ENCODE measurements at places on chromosomes 2 and 18.

DNA sequence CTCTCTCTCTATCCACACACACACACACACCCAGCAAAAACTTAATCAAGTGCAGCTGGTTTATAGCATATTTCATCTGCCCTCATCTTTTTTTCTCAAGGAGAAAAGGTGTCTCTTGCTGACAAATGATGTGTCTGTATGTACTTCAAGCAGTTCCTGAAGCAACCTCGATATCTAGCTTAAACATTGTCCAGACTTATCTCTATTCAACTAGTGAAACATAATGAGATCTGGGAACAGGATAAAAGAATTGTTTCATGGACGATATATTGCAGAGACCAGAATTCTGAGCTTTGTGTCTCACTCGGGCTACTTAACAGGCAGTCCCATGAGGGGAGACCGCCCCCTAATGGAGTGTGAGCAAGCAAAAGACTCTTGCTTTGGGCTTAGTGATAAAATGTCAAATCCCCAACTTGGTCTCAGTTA is 929.2 kb upstream of the SOX11 start:
- DNase-seq, result peak; percentile 7

GRCh38 chr18:59488899-59489298 is 129.8 kb upstream of the LMAN1 start:
- DNase-seq, result no peak

DNA sequence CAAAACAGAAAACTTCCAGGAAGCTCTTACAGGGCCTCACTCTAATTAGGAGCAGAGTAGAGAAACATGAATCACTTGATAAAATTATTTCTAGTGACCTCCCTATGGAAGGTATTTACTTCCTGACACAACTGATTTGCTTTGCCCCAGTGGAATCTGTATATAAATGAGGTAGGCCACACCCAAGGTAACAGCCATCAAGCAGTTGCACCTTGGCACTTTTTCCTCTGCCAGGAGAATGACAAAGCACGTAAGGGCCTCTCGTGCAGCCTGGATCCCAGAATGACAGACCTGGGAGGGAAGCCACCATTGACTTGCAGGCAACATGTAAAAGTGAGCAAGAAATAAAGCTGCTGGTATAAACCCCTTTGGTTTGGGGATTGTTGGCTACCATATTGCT is 620.0 kb upstream of the SLC39A10 start:
- no peak for DNase-seq

GRCh38 chr2:206443735-206444527 is 599 bp downstream of the ADAM23 start:
- peak; percentile 69 for DNase-seq

DNA sequence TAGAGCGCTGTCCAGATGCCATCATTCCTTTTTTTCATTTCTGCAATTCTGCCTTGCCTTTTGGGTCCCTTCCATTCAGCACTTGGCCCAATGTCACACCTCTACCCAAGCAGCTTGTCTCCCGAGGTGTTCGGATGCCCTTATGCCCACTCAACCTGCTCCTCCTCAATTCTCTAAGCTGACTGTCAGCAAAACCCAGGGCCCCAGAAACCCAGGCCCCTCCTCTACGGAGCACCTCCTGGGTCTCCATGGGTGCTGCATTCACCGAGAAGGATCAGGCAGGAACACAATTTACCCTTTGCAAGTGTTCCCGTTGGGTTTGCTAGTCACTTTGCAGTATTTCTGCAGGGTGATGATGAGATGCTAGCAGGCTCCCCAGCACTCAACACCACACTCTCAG is 86.7 kb upstream of the RAB6C start:
- no peak for DNase-seq

DNA sequence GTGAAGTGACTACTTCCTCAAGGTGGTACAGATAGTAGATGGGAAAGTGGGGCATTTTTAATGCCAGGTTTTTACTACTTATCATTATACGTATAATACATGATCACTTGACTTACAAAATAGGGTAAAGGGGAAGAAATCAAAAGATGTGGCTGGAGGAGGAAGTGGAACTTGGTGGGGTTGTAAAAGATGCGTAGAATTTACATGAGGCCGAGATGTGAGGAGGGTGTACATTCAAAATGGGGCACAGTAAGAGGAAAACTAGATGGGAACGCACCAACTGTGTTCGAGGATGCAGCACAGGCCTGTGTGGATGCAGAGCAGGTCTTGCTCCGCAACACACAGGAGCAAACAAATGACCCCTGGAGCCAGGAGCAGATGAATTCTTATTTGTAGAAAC is 403.3 kb downstream of the TXNL1 start:
- DNase-seq, result no peak

DNA sequence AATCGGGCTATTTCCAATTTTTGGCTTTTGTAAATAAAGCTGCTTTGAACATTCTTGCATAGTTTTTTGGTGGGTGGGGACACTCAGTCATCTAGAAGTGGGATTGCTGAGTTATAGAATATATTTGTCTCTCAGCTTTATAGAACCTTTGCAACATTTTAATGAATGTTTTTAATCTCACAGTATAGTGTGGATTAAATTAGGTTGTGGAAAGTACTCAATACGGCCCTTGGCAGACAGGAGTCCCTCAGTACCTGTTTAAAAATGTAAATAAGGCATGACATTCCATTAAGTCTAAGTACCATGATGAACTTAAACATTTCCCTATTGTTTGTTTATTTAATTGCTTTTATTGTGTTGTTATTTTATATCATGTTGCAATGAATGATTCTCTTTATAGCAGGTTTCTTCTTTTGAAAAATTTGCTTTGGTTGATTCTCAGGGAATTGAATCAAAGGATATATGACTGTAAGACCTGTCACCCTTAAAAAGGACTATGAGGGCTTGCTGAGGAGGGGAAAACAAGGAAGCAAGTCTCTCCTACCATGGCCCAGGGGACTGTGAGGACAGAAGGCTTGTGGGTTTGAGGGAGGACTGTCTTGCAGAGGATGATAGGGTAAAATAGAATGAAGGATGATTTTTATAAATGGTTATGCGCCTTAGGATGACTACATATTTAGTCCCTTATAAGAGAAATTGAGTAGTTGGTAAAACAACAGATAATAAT is 165.1 kb downstream of the RPIA start:
- no peak for DNase-seq

DNA sequence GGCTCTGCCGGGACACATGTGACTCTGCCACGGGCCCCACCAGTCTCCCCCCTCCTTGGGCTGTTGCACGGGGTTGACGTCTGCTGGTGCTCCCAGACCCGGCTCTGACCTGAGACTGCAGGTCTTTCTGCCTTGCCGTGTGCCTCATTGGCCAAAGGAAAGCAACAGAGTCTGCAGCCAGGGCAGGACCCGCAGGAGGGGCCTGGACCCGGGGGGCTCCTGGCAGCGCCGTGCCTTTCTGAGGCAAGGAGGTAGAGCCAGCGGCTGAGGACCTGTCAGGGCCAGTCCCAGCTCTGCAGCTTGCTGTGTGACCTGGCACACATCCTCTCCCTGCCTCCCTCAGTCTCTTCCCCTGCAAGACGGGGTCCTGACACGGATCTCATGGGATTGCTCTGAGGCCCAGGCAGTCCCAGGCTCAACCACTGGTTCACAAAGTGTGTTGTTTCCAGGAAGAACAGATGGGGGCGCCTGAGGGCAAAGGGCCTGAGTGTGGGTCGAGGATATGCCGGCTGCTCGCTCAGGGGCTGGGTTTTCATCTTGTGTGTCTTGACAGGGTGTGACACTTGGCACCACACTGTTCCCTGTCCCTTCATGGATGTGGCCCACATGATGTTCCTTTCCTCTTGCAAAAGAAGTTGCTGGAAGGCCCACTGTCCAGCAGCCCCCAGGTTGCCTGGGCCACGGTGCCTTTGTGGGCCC is 9.0 kb downstream of the CAPN10 start:
- peak; percentile 57 for DNase-seq

DNA sequence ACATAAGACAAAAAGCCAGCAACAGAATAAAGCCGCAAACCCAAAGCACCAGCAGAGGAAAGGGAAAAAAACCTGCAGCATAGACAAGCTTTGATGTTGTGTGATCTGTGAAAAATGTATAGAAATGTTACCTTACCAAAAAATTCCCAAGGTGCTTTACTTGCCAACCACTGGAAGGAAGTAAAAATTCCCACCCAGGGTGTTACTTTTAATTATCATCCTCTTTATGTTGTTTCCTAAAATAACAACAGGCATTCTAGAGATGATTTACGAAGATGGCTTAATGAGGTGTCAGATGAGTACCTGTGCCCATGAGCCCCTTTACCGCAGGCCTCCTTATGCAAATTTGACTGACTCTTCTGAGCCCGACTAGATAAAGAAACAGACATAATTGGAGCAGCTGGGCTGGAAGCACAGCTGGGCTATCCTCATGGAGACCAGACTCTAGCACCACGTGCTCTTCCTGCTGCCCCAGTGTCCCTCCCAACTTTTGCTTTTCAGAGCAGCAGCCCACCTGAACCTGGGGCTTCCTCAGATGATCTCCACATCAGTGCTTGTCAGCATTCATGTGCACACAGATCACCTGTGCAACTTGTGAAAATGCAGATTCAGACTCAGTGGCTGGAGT is 41.5 kb downstream of the SRSF7 start:
- no peak for DNase-seq

DNA sequence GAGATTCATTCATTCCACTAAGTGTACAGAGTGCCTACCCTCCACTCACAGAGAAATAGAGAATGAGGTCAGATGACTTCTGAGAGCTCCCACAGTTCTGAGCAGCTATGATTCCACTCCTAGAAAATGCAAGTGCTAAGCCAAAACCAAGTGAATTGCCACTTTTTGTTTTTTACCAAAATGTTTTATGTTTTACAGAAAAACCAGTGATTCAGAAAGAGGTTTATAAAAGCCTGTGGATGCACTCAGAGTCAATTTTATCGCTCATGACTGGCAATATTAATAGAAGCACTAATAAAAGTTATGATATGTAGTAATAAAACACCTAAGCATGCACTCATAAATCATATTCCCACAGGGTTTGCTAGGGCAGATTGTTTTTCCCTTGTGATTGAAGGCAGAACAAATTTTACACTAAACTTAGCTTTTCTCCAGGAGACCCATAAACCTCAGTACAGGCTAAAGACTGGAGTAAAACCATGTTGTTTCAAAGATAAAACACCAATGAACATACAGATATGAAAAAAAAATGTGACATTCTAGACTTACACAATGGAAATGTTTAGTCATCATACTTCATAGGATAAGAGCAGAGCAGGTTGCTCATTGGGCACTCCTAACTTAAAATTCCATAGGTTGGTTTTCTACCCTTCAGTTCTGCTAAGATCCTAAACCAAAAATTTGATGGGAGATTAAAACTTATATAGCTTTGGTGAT is 67.5 kb downstream of the PDK1 start:
- no peak for DNase-seq

DNA sequence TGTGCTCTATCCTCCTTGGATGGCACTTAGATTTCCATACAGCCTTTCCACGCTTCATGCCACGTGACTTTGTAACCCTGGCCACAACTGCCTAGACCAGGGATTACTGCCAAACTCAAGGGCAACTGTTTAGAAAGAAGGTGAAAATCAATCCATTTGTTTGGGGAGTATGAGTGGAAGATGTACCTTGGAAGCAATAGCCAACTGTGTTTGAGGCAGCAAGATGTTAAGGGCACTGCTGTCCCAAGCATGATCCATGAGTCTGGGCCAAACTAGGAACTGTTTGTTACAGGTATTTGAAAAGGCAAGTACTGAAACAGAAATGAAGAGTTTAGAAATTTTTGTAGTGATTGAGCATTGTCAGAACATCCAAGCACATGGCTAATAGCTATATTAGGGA is 138.9 kb downstream of the CDC42EP3 start:
- DNase-seq, result no peak

DNA sequence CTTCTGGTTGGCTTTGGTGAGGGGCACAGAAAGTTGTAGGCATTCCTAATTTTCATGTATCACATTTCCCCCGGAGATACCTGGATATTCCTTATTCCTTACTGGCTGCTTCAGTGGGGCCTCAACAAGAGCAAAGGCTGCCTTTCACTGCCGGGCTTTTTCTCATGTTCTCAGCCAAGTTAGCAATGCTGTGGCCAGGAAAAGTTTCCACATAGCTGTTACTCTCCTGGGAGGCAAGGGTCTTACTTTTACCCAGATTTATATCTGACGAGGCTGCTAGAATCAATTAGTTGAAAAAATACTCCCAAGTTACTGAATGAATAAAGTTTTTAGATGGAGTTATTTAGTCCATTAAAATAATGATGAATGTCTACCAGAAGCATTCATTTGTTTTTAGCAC is 230.5 kb downstream of the ZNF407 start:
- no peak for DNase-seq
